ENCODE measurements at places on chromosomes 5 and 9.
A peak's percentile ranks its signal among the peaks of the same experiment; 100 is the strongest.

GRCh38 chr5:145502906-145503305 is 332.2 kb downstream of the PRELID2 start:
- no peak for DNase-seq

GRCh38 chr9:4327504-4328191 is 27.8 kb upstream of the GLIS3 start:
- DNase-seq, result no peak

DNA sequence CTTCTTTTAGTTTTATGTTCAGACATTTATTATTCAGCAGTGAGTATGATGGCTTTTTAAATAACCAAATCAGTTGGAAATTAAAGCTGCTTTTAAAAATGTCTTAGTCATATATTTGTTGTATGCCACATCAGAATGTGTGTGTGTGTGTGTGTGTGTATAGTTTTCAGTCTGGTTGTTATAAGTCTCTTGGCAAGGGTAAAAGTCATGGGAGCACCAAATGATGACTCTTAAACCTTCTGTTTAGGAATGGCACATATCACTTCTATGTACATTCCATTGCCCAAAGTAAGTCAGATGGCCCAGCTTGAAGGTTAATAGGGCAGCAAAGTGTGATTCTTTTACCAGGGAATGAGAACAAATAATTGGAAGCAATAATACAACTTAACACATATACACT is 135.9 kb downstream of the RNF180 start:
- DNase-seq, result no peak

- no peak for DNase-seq
Observed at GRCh38 chr9:108045851-108046250, 556.3 kb upstream of the KLF4 start.

DNA sequence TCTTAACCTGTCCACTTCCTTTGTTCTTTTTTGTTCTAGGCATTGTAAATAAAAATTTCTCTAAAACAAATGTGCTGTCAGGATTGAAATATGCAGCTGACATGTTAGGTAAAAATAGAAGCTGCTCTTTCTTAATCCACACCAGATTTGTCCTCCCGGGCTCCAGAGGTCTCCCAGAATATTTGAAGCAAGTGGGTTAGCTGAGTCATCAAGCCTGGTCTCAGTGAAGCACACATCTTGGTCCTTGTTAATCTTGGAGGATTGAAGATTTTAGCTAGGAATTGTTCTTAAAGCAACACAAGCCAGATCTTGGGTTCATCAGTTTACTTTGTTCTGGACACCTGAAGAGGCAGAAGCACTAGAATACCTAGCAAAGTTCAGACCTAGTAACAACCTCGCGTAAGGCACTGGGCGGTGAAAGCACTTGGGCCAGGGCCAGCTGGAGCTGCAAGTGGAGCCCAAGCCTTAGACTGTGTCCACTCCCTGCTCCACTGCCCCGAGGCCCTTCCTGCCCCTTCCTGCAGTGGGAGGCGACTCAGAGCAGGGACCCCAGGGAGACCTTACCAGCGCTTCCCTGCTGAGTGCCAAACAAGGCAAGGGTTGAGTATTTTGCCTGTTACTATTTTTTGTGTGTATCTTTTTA is 36.5 kb downstream of the HABP4 start:
- no peak for DNase-seq

GRCh38 chr5:110359221-110359620 is 367.2 kb downstream of the TMEM232 start:
- no peak for DNase-seq

DNA sequence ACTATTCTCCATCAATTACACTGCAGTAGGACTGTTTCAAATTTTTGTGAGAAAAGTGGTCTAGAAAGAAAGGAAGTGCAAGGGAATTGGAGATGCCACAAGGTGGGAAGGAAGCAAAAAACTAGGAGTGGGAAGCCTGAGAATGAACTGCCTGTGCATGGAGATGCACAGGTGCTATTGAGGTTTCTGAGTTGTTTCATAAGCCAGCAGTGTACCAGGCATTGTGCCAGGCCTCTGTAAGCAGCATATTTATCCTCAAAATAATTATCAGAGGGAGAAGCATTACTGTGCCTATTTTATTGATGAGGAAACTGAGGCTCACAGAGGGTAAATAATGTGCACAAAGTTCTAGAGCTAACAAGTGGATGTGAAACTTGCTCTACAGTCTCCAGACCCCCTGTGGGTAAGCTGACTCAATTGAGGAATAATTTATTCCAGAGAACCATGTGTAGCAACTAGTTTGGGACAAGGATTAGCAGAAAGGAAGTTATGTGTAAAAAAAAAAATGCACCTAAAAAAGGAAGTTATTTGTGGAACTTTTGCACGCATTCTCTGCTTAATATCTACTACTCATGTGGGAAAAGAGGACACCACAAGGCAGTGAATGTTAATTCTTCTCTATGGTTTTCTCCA is 96.7 kb downstream of the SNCAIP start:
- no peak for DNase-seq

GRCh38 chr5:9957214-9957613 is 292.5 kb downstream of the ATPSCKMT start:
- no peak for DNase-seq

DNA sequence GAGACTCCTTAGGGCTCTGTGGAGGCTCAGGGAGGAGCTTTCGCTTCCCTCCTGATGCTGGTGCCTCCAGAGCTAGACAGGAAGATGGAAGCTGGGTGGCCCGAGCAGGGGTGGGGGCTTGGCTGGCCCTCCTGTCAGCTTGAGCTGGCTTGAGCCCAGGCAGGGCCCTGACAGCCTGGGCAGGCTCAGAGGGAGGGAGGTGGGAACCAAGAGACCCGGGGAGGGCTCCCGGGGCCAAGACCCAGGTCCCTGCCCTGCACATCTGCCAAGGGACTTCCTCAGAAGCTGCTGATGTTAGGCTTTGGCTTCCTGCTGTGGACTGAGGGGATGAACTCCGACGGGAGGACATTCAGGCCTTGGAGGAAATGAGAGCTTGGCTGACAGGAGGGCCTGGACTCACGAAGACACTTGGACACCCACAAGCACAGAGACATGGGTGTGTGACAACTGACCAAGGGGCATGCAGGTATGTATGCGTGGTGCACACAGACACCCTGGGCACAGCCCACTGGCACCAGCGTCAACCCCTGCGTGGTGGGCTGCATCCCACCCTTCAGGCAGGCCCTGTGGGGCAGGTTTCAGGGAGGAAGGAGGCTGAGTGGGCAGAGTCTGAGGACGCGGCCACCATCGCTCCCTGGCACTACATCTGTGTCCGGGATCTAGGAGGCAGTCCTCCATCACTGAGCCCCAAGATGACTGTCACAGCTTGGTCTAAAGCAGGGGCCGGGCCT is 1.7 kb upstream of the LTC4S start:
- no peak for DNase-seq

GRCh38 chr5:94276751-94277150 is 341.7 kb downstream of the KIAA0825 start:
- DNase-seq, result no peak

- DNase-seq, result no peak
Observed at GRCh38 chr9:34796924-34797323, 87.0 kb upstream of the CCL21 start.

GRCh38 chr5:175831507-175831906 is 39.9 kb upstream of the CPLX2 start:
- no peak for DNase-seq

DNA sequence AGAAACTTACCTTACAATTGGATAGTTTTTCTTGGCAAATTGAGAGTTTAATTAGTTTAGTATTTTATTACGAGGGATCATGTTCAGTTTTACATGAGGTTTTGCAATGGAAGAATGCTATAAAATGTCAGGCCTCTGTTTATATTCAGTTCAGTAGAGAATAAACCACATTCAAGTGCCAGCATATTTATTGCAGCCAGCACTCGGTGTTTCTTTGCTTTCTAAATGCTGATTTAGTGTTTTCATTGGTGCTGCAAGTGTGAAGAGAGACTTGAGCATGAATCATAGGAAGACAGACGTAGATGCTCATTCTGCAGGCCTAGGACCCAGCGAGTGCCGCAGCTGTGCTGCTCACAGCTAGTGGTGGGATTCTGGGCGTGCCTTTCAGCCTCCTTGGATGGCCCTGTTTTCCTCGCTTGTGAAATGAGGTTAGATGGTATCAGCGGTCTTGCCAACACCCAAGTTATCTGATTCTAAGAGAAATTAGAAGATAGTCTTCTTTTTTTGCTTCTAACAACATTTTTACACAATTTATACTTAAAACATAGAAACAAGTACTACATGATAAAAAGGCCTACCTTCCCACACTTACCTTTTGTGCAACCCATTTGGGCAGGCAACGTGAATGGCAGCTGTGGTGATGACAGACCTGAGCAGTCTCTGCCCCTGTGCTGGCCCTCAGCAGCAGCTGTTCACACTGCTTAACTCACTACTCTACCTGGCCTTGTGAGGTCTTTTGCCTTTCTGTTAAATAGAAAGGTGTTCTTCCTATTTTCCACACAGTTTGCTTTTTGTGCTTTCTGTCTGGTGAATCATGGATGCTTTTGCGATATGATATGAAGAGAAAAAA is 26.8 kb upstream of the TNFAIP8 start:
- peak; percentile 84 for DNase-seq

DNA sequence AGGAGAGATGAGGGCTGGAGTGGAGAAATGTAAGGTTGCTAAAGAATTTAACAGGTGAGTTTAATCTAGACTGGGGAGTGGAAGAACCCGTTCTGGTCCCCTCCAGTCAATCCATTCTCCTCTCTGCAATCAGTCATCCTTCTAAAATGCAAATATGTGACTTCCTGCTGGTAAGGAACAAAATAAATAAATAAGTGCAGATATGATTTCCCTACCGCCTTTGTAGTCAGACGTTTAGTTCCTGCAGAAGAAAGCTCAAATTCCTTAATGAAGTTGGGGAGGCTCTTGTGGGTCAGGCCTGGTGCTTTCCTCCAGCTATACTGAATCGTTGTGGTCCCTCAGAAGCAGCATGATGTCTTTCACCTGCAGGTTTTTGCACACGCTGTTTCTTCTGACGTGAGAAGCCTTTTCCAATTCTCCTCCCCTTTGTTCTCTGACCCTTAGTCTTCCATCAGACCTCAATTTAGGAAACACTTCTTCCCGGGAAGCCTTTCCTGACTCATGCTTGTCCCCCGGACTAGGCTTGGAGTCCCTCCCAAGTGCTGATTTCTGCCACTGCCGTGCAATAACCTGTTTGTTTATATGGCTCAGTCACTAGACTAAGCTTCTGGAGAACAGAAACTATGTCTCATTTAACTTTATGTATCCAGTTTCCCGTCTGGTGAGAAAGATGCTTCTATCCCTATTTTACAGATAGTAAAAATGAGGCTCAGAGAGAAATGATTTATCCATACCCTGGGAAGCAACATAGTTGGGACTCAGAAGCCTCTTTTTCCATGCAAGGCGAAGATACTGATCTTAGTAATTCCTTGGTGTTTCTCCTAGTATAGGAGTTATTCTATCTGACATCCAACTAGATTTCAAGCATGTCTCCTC is 1.3 kb downstream of the ATP6V1G1 start:
- DNase-seq, result no peak

DNA sequence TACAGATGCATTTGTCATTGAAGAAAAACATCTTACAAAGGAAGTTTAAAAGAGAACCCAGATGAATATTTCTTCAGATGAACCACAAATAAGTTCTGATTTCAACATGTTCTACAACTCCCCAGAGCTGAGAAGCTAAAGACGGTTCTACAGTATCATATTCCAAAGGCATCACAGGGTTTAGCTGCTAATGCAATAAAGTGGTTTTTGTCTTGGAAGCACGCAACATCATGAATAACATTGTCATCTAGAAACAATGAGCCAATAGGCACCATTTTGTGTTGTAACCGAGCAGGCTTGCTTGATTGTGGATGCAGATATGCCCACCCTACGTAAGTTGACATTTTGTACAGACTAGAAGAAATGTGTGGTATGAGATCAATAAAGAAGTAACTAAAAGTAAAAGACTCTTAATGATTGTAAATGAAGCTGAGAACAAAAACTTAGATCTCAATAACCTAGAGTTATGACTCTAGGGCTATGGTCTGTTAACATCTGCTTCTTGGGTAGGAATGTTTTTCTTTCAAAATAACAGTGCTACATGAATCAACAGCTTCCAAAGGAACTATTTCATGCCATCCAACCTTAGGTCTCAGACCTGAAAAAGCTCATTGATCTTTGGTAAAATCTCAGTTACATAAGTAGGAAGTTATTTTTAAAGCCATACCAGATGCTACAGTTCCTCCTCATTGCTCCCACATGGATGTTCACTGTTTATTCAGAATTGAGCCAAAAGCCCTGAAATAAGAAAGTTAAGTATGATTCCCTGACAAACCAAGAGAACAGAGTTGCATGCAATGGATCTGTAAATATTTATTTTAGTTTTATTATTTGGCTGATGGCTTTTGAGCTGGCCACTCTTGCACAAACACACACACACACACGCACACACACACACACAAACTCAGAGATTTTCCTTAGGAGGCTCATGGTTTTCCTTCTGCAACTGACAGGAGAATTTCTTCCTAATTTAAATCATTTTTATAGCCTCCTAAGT is 118.7 kb upstream of the SLCO6A1 start:
- DNase-seq, result peak; percentile 46

DNA sequence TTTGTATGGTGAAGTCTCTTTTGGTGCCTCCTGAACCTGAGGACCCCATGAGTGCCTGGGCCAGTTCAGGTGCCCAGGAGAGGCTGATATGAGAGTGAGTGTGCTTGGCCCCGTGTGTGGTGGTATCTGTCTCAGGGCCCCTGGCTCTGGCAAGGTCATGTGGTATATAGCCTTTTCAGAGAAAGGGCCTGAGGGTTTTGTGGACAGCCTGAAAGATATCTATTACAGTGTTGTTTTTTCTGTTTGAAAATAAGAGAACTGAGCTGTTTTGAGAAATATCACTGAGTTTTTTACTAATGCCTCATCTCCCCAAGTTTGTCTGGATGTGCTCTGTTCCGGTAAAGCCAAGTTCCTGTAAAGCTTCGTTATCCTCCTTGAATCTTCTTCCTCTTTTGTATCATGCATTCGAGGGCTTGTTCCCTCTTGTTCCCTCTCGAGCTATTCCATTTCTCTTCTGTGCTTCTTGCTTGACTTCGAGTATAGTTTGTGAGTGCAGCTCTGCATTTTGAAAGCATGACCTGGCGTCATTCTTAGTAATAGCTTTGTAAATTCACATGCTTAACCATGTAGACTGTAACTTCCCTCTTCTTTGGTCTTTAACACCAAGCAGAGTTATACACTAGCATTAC is 122.3 kb downstream of the MAST4 start:
- DNase-seq, result no peak

DNA sequence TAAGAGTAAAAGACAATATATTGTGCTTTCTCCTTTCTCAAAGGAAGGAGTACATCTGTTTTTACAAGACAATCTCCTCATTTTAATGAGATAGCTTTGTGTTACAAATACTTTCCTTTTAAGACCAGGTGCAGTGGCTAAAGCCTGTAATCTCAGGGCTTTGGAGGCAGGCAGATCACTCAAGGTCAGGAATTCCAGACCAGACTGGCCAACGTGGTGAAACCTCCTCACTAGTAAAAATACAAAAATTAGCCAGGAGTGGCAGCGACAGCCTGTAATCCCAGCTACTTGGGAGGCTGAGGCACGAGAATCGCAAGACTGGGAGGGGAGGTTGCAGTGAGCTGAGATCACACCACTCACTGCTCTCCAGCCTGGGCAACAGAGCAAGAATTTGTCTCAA is 11.8 kb downstream of the TMEM161B start:
- DNase-seq, result peak; percentile 50

GRCh38 chr9:100020121-100020795 is 78.5 kb downstream of the ERP44 start:
- no peak for DNase-seq
